Neural crest cell (in vitro differentiated cells): ENCODE measurements at places on chromosomes 5 and 9. TPM values are rescaled to one million over a fixed set of nuclear protein-coding genes. Genes with fewer than 3 reads are reported as not detected.

FOXE1 gene
- total RNA-seq: 0.09 TPM in 1 of 2 replicates, not detected in the other

PCDHGB7 gene
- 6.5 and 7.0 TPM in 2 replicates for total RNA-seq

GRCh38 chr9:134209731-134210311, 45.5 kb upstream of the RNU6ATAC start:
- peaks cover 45% of the 10 kb centered on the region for H3K4me1 ChIP-seq
- H3K27me3 ChIP-seq: no peaks in the 10 kb centered on the region
- no peak overlapping the region for H3K27ac ChIP-seq
- no peak for DNase-seq
- H3K36me3 ChIP-seq: no peaks in the 10 kb centered on the region

GRCh38 chr9:6708732-6709131, 49.0 kb upstream of the KDM4C start:
- no peak for DNase-seq
- no peak overlapping the region for H3K4me3 ChIP-seq
- no peak overlapping the region for H3K27ac ChIP-seq
- H3K27me3 ChIP-seq: no peaks in the 10 kb centered on the region
- peaks cover 6% of the 10 kb centered on the region for H3K4me1 ChIP-seq

KLF4 gene
- total RNA-seq: not detected in 2 replicates

ETF1 gene
- total RNA-seq: 101 and 107 TPM in 2 replicates

TAF11L4 gene
- not detected in 2 replicates for total RNA-seq

DNA sequence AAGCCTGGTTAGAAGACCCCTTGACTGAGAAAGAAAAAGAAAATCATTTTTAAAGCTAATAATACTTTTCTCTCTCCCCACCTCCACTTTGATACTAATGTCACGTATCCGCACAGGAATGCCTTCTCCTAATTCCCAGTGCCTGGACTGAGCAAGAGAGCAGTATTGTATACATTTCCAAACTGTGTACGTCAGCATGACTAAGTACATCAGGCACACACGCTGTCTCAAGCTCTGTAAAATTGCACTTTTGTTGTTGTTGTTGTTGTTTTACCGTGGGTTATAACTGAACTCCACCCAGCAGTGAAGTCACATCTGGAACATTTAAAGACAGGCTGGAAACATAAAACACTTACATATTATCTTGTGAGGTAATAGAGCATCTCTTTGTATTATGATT, 407.6 kb downstream of the DNAH5 start:
- no peak overlapping the region for H3K4me3 ChIP-seq
- no peak for DNase-seq
- no peak overlapping the region for H3K27ac ChIP-seq
- no peaks in the 10 kb centered on the region for H3K4me1 ChIP-seq

UBTD2 gene
- 73.3 and 74.0 TPM in 2 replicates for total RNA-seq

DNA sequence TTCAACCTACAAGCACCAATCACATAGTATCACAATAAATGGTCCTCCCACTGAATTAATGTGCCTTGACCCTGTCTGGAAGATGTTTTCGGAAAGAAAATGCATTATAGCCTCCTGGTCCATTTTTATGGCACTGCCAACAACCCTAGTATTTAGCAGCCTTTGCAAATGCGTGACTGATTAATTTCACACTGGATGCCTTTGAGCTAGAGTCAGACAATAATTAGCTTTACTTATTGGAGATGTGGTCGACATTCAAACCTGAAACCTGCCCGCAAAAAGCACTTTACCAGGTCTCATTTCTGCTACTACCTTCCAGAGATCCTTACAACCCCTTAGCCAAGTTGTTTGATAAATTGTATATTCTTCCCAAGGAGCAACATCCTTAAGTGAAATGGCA, 119.3 kb upstream of the DPYSL3 start:
- peaks cover 14% of the 10 kb centered on the region for H3K4me1 ChIP-seq
- H3K27ac ChIP-seq: no peak overlapping the region

- H3K4me1 ChIP-seq: peaks cover 7% of the 10 kb centered on the region
- no peaks in the 10 kb centered on the region for H3K36me3 ChIP-seq
- peak overlapping the region; percentile 29 for H3K27ac ChIP-seq
- H3K27me3 ChIP-seq: peaks cover 51% of the 10 kb centered on the region
Observed at GRCh38 chr9:2872250-2872930, 28.5 kb upstream of the PUM3 start.

DNA sequence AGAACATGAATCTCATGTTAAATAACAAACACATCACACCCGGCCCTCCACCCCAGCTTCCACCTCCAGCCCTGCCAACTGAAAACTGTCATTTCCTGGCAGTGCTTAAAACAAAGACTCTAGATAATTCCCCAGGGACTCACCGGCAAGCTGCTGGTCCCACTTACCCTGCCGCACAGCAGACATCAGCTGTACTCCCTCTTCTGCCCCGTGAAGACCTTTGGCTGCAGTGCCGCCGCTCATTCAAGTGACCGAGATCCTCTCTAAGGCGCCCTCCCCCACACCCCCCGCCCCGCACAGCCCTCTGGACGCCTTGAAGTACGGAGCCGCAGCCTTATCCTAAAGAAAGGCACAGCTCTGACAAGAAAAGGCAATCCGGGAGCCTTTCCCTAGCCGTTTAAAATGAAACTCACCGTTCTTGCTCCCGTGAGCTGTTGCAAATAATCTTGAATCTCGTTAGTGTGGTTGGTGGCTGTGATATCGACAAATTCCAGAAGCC, 434 bp downstream of the GLRX start:
- peak overlapping the region; percentile 95 for H3K4me3 ChIP-seq
- no peaks in the 10 kb centered on the region for H3K36me3 ChIP-seq
- H3K4me1 ChIP-seq: peaks cover 40% of the 10 kb centered on the region
- DNase-seq: no peak

DNA sequence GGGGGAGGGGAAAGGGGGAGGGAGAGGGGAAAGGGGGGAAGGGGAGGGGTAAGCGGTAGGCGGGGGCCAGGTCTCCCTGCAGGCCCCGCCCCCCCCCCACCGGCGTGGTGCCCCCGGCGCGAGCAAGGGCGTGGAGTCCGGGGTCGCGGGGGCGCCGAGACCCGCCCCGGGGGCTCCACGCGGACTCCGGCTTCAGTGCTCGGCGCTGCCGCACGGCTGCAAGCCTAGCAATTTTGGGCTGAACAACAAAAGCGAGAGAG, 10.8 kb downstream of the C9orf50 start:
- H3K27me3 ChIP-seq: peaks cover 3% of the 10 kb centered on the region
- no peak overlapping the region for H3K27ac ChIP-seq
- peaks cover 38% of the 10 kb centered on the region for H3K4me1 ChIP-seq
- H3K36me3 ChIP-seq: no peaks in the 10 kb centered on the region
- H3K4me3 ChIP-seq: no peak overlapping the region

PCDHGA1 gene
- 0.54 and 0.93 TPM in 2 replicates for total RNA-seq

- no peaks in the 10 kb centered on the region for H3K36me3 ChIP-seq
- H3K27ac ChIP-seq: no peak overlapping the region
- no peaks in the 10 kb centered on the region for H3K27me3 ChIP-seq
- H3K4me1 ChIP-seq: no peaks in the 10 kb centered on the region
- H3K4me3 ChIP-seq: no peak overlapping the region
- no peak for DNase-seq
Observed at GRCh38 chr9:79471580-79472543, 99.9 kb upstream of the TLE4 start.

SPATA31A3 gene
- total RNA-seq: 0.09 TPM in 1 of 2 replicates, not detected in the other

DNA sequence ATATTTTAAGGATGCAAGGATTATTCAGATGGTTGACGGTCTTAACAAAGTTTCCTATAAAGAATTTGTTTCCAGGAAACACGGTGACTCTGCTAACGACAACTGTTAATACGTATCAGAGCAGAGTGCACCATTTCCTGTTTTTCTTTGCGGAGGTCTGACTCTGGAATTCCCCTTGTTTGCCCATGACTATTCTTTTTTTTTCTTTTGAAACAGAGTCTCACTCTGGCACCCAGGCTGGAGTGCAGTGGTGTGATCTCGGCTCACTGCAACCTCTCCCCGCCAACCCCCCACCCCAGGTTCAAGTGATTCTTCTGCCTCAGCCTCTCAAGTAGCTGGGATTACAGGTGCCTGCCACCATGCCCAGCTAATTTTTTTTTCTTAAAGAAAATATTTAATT, 115.9 kb downstream of the CDC42SE2 start:
- DNase-seq: no peak
- H3K27ac ChIP-seq: no peak overlapping the region
- H3K4me1 ChIP-seq: peaks cover 35% of the 10 kb centered on the region
- no peak overlapping the region for H3K4me3 ChIP-seq

PCDHGA3 gene
- total RNA-seq: 0.16 and 0.33 TPM in 2 replicates

DNA sequence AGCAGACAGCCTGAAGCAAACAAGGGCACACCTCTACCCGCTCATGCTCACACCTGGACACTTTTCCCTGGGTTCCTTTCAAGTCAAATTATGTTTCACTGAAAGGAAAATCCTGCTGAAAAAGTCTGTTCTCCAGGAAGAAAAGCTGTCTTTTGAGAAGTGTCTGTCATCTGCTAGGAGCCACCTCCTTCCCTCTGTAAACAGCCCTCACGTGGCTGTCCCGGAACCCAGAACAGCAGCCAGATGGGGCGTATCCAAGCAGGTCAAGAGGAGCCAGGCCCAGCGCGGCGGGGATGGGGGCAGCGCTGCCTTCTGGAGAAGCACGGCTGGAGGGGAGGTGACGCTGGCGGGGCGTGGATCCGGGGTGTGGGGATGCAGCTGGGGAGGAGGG, at the start of gene PNPLA7:
PNPLA7 (minus strand) TSS at position 172 of the 391 bp plus-strand sequence. CDS start 205 bp downstream, outside the sequence.
- peaks cover 11% of the 10 kb centered on the region for H3K36me3 ChIP-seq
- H3K4me1 ChIP-seq: peaks cover 14% of the 10 kb centered on the region
- peaks cover 4% of the 10 kb centered on the region for H3K27me3 ChIP-seq
- H3K4me3 ChIP-seq: peak within 1 kb of the TSS; percentile 90

DNA sequence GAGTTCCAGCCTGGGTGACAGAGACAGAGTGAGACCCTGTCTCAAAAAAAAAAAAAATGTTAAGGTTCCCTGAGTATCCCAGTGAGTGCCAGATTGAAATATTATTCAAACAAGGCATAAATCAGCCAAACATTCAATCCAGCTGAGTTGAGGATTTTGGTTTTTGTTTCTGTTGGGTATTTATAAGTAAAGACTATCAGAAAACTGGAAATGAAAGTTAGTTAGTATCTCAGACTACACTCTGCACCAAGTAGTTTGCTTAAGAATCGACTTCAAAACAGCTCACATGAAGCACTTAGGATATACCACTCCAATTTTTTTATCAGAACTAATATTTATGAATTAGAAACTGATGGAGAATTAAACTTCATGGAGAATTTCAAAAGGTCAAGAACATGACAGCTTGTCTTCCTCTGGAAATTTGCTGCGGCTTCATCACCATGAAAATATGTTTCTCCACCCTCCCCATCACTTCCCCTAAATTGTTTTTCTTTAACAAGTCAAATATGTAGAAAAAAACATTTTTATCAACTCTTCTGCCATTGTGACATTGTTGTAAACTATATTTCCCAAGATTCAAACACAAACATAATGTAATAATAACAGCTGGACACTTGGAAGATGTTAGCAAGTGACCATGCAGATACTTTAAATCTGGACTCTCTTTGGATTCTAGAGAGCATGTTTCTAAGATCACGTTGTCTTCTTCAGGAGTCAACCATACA, 110.0 kb upstream of the PTGER4 start:
- peaks cover 7% of the 10 kb centered on the region for H3K36me3 ChIP-seq
- H3K4me1 ChIP-seq: peaks cover 26% of the 10 kb centered on the region

DNA sequence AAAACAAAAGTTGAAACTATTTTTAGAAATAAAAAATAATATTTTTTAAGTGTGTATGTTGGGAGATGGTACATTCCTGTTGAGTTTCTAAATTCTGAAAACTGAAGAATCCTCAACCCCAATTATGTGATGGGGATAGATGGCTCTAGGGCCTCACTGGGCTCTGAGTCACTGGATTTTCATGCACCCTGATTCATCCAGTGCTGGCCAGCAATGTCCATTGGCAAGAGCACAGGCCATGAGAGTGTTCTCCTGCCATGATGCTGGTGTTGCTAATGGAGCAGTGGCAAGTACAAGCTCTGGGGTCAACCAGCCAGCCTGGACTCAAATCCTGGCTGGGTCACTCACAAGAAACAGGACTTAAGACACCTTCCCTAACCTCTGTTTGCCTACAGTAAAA, 23.3 kb downstream of the SMIM23 start:
- H3K4me1 ChIP-seq: no peaks in the 10 kb centered on the region
- H3K27me3 ChIP-seq: peaks cover 42% of the 10 kb centered on the region
- no peaks in the 10 kb centered on the region for H3K36me3 ChIP-seq
- no peak overlapping the region for H3K4me3 ChIP-seq

DNA sequence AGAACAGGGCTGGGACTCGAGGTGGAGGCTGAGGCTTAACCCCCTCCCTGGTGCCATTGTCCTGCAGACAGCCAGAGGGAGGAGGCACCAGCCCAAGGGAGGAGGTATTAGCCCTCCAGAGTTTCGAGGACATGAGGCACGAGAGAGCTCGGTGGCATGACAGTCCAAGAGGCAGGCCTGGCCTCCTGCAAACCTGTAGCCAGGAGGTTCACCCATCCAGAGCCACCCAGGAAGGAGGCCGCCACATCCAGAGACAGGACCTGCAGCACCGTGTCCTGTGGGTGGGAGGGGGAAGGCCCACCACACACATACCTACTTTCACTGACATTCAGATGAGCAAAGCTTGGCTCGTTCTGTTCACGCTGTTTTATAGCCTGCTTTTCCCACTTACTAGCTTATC, 75.2 kb upstream of the ADAMTS2 start:
- H3K36me3 ChIP-seq: no peaks in the 10 kb centered on the region
- no peak overlapping the region for H3K4me3 ChIP-seq
- no peaks in the 10 kb centered on the region for H3K27me3 ChIP-seq
- no peak overlapping the region for H3K27ac ChIP-seq
- DNase-seq: no peak
